ENCODE measurements at places on chromosomes 3 and 15. TPM values are rescaled to one million over a fixed set of nuclear protein-coding genes. Genes with fewer than 3 reads are reported as not detected.

THRB gene
- polyA plus RNA-seq: 18.6 TPM

SERINC4 gene
- polyA plus RNA-seq: not detected

CPNE4 gene
- polyA plus RNA-seq: 1.2 TPM

DUOXA1 gene
- 1.0 TPM for polyA plus RNA-seq

ITIH4 gene
- polyA plus RNA-seq: 16.3 TPM

SLC38A3 gene
- polyA plus RNA-seq: 5.6 TPM

CD200R1L gene
- polyA plus RNA-seq: not detected

TM4SF1 gene
- 114 TPM for polyA plus RNA-seq

FGD5 gene
- polyA plus RNA-seq: 41.9 TPM

GRCh38 chr3:23921052-23921511 lies 4.2 kb downstream of the RPL15 start:
- DNase-seq: no peak

DNA sequence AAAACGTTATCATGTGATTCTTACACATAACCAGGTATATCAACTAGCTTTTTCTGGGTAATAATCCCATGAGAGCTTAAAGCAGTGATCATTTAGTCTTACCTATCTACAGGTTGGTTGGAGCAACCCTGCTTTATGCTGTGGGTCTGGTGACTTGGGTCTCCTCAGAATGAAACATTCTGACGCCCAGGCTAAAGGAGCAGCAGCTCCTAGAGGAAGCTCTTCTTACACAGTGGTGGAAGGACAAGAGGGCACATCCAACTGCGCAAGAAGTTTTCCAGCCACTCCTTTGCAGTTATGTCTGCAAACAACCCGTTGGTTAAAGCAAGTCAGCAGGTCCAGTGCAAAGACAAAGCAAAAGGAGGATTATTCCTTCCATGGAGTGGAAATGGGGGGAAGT lies 377.5 kb downstream of the EDEM1 start:
- no peak for DNase-seq

DNA sequence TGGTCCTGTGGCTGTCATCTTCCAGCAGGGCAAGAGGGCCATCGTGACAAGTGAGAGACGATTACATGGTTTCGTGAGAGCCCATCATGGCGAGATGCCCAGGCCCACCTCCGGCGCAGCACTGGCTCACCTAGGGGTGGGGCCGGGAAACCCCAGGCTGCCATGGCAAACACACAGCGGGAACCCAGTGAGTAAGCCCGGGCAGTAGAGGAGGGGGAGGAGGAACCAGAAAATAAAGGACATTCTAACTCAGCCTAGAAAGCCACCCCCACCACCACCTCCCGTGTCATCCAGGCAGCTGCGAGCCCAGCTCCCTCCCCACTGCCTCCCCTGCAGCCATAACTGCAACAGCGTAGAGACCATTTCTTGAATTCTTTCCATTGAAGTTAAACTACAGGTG lies 52.3 kb downstream of the PCSK6 start:
- DNase-seq: no peak

GRCh38 chr3:42830437-42831320 lies 21.4 kb downstream of the ACKR2 start:
- DNase-seq: no peak

GRCh38 chr3:127059072-127059471 lies 76.2 kb downstream of the PLXNA1 start:
- no peak for DNase-seq

- no peak for DNase-seq
Measured at GRCh38 chr3:87398168-87398801, 121.9 kb upstream of the POU1F1 start.

GRCh38 chr3:63910891-63911290 lies 1.3 kb downstream of the SCAANT1 start:
- no peak for DNase-seq

DNA sequence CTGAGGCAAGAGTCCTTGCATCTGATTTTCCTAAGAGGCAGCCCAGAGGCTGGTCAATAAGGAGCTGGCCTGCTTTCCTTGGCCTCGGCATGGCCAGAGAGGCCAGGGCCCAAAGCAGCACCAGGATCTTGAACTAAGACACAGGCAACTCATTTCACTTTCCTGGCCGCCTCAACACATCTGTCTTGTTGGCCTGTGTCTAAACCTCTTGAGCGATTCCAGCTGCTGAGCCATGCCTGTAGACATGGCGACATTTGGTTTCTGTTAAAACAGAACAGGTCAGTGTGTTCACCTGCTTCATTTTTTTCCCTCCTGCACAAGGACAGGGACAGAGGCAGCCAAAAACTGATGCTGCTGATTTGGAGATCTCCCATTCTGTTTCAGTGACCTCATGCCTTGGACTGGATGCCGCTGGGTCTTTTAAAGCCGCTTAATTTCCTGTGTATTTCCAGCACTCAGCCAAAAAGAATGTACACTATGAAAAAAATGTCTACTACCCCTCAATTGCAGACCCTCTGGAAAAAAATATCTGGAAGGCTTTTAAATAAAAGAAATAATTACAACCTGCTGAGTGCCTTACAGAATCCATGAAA lies 266.6 kb upstream of the ICE2 start:
- peak; percentile 39 for DNase-seq

- peak; percentile 57 for DNase-seq
Measured at GRCh38 chr3:194985031-194985578, 285.9 kb downstream of the XXYLT1 start.

- no peak for DNase-seq
Measured at GRCh38 chr3:138449490-138449889, 15.1 kb downstream of the ESYT3 start.

DNA sequence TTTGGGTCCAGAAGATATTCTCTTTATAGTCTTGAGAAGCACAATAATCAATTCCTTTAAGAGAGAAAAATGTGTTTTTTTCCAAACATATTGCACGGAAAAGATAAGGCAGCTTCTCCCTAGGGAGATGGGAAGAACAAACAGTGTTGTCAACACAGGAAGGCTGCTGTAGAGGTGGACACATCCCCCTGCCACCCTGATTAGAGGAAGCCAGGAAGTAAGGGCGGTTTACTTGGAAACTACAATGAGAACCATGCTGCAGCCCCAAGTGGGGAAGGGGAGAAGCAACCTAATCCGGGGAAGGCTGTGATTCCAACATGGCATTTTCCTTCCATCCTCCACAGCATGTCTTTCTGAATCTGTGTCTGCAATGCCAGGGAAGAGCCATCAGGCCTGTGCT lies 256.9 kb upstream of the TGFBR2 start:
- no peak for DNase-seq

DNA sequence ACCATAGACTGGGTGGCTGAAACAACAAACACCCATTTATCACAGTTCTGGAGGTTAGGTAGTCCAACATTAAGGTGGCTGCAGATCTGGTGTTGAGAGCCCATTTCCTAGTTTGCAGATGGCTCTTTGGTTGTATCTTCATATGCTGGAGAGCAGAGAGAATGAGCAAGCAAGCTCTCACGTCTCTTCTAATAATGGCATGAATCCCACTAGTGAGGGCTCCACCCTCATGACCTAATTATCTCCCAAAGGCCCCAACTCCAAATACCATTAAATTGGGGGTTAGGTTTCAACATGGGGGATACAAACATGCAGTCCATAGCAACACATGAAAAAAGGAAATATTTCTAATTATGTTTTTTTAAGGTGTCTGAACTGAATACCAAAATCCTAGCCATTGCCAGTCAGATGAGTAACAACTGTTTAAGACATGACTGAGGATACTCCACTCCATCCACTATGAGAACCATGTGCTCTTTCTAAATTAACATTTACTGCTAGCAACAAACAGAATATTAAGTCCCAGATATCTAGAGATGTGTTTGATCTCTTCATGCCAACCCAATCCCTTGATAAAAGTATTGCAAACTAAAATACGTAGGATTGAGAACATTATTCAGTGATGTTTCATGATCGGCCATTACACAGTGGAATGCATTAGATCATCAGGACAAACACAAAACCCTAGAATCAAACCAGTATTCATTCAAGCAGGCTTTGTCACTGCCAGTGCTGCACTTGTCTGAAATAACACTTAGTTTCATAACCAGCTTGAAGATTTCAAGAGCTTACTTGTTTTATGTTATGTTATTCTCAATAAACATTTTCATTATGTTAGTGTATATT lies 340.3 kb downstream of the SLC9A9 start:
- DNase-seq: no peak

- DNase-seq: no peak
Measured at GRCh38 chr3:155647206-155647605, 97.7 kb downstream of the PLCH1 start.

DNA sequence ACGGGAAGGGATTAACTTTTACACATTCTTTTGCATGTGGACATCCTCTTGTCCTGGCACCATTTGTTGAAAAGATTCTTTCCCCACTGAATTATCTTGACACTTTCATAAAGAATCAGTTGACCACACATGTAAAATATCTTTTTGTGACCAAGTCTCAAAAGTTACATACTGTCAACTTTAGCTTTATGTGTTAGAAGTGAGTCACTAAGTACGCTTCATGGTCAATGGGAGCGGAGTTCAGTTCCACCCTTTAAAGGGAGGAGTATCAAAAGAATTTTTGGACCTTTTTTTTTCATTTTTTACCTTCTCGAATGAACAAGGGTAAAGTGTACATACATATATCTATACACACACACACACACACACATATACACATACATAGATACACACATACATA lies 35.4 kb downstream of the MAPK6 start:
- no peak for DNase-seq

DNA sequence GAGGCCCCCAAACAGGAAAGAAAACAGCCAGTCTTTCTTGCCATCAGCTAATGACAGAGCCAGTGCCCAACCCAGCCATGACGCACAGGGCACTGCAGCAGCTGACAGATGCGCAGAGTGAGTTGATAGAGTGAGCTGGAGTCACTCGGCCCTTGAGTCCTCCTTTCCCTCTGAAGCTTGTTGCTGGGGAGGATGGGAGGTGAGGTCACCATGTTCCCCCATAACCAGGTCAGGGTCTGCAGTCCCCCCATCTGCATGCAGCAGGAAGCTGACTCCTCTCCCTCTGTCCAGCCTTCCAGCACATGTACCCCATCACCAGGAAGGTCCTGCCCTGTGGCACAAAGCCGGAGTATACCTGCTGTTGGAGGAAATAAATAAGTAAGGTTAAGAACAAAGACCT lies 174.6 kb downstream of the ABHD5 start:
- no peak for DNase-seq

DNA sequence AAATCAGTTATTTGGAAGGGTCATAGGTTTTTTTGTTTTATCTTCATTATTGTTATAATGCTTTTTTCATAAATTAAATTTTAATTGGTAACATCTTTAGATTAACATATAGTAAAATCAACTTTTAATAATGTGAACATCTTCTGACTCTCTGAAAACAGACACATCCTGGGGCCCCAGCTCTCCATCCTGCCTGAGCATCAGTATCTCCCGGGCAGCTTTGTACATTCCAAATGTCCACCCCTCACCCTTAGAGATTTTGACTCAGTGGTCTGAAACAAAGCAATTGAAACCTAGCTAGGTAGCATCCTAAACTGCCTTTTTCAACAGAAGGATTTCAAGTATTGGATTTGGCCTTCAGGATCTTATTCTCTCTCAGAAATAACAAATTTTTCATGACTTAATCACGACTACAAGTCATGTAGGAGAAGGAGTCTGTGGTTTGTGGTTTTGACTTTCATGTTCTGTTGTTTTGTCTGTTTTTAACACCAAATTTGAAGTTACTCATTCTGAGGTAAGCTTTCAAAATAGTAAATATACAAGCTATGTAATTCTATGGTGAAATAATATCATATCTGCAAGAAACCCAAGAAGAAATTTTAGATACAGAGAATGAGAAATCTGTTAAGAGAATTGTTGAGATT lies 147.3 kb upstream of the UBE2E2 start:
- DNase-seq: no peak

DNA sequence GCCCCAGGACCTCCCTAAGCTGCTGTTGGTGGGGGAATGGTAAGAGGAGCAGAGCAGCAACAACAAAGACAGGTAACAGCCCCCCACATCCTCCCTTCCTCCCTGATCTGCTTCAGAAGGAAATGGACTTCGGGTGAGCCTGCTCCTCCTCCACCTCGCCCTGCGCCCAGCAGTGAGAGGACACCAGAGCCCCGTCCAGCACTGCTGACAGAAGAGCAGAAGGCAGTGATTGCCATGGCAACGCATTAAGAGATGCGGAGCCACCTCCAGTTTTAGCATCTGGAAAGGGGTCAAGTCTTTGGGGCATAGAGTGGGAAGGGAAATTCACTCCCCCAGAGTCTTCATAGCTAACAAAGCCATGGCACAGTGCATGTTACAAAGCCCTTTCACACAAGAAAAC lies 77.6 kb upstream of the HRH1 start:
- DNase-seq: no peak

DNA sequence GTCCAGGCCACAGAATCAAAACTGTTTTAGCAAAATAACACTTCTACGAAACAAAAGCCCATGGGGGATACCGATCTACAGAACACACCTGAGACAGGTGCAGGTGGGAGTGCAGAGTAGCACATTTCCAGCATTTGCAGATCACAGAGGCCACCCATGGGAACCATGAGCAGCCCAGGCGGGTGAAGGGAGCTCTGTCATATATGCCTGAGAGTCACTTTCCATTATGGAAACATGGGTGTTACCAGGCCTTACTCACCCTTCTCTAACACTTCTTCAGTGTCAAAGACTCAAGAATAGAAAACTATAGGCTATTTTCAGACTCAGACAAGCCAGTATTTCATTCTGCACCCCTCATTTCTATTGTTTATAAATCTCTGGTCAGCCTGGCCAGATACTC lies 3.5 kb downstream of the PLA1A start:
- no peak for DNase-seq

DNA sequence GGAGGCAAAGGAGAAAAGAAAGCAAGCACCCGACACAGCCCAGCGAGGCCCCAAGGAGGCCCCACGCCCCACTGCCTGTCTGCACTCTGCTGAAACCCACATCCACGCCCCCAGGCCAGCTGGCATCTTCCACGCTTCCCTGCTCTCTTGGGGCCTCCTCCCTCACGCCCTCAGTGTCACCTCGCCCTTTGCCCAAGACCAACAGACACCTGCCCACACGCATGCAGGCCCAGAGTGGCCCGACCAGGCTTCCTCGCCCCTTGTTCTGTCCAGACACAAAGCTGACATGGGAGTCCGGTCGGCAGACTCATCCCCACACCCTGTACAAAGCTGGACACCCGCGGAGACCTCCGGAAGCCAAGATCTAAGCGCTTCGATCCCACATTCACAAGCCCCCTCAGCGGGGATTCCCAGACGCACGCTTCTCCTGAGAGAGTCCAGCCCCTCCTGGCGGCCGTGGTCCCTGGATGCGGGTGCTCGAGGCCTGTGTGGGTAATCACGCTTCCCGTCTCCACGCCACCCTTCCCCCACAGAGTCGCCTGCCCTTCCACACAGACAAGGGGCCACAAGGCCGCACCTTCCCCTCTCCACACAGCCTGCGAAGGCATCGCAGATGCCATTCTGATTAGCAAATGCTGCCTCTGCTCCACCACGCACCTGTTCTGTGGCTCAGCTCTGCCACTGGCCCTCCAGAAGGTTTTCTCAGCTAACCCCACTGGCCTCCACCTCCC lies 176.6 kb downstream of the XXYLT1 start:
- no peak for DNase-seq
